Activated CD4-positive, CD25-positive, alpha-beta regulatory T cell (primary cell): ENCODE measurements at places on chromosomes 13 and 19.

DNA sequence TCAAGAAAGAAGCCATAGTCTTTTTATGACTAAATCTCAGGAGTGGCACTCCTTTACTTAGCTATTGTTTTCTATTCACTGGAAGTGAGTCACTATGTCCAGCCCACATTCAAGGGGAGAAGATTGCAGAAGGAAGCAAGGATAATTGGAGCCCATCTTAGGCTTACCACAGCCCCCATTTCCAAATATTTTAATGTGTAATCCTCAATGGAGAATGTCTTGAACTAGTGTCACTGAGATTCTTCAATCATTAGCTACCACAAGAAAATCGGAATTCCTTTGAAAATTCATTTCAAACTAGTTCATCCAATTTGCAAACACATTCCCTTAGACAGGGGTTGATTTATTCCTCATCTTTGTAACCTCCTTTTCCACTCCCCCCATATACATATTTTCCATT lies 84.7 kb downstream of the DLEU7 start:
- DNase-seq = no peak

GRCh38 chr13:41520660-41521630 lies 63.6 kb downstream of the RGCC start:
- DNase-seq = no peak

DNA sequence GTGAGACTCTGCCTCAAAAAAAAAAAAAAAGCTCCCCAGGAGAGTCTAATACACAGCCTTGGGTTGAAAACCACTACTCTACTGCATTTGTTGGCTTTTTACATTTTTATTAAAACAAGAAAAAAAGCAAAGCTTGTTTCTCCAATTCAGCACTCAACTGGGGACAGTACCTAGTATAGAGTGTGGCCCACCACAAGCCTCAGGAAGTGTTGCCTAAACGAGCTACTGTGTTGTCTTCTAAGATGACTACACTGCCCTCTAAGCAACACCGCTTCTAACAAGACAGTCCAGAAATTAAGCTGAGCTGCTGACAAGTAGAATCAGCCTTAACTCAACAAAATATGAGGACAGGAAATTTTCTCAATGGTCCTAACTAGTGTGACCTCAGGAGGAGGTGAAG lies 522.2 kb downstream of the FGF9 start:
- no peak for DNase-seq

DNA sequence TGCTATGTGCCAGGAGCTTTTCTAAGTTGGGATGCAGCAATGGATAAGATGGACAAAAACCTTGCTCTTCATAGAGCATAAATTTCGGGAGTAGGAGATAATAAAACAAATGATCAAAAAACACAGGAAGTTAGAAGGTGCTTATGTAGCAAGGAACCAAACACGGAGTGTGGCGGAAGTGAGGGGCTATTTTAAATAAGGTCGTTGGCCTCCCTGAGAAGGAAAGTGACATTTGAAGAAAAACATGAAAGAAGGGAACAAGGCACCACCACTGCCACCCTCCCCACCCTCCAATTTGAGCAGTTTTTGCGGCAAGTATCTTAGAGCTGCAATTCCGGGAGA lies 3.2 kb upstream of the GSX1 start:
- DNase-seq = no peak

- no peak for DNase-seq
These were observed 30.7 kb downstream of the F2RL3 start for GRCh38 chr19:16919496-16919895.

- DNase-seq = no peak
These were observed 82.4 kb downstream of the GGACT start for GRCh38 chr13:100506154-100506553.

DNA sequence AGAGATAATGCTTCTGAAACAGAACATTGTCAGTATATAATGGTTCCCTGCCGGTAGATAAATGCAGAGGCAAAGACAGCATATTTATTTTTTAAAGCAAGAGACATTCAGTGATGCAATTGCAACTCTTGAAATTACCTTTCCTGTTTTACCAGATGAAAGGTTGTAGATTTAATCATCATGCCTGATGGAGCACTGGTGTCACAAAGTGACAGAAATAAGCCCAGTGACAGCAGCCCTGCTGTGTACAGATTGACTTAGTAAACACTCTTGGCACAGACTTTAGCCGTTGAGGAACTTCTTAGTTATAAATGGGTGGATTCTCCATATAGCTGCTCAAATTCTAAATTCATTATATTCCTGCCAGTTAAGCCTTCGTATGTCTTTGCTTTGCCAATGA lies 172.5 kb downstream of the ITGBL1 start:
- no peak for DNase-seq

DNA sequence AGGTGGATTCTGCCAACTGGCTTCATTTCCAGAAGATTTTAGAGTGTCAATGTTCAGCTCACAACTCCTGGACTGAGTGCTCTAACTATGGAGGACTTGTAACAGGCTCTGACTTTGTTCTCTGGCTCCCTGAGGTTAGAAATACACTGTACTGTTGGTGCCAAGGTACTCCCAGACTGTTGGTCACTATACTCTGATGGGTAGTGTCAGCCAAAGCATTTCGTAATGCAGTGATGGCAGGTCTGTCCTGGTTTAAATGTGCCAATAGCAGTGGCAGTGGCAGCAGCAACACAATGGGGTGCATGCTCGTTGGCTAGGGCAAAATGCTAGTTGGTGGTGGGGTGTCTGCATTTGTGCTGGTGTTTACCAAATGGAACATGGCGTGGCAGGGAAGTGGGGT lies 472.2 kb downstream of the TDRD3 start:
- no peak for DNase-seq

DNA sequence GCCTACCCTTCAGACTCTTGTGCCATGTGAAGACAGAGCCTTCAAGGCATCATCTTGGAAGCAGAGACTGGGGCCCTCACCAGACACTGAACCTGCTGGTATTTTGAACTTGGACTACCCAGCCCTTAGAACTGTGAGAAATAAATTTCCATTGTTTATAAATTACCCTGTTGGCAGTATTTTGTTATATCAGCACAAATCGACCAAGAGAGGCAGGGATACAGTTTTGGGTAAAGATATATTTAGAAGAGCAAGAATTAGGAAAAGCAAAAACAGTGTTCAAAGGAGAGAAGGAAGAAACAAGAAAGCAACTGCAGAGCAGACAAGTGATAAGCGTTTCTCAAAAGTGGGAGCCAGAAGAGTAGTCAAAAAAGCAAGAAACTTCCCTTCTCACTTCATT lies 600.8 kb downstream of the DCT start:
- no peak for DNase-seq

DNA sequence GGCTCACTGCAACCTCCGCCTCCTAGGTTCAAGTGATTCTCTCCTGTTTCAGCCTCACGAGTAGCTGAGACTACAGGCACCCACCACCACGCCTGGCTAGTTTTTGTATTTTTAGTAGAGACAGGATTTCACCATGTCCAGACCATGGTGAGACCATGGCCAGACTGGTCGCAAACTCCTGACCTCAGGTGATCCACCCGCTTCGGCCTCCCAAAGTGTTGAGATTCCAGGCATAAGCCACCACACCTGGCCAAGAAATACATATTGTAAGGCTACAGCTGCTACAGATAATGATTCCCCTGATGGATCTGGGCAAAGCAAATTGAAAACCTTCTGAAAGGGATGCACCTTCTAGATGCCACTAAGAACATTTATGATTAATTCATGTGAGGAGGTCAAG lies 17.8 kb downstream of the PLPP2 start:
- no peak for DNase-seq

GRCh38 chr13:25214491-25215252 lies 42.6 kb upstream of the AMER2 start:
- no peak for DNase-seq

DNA sequence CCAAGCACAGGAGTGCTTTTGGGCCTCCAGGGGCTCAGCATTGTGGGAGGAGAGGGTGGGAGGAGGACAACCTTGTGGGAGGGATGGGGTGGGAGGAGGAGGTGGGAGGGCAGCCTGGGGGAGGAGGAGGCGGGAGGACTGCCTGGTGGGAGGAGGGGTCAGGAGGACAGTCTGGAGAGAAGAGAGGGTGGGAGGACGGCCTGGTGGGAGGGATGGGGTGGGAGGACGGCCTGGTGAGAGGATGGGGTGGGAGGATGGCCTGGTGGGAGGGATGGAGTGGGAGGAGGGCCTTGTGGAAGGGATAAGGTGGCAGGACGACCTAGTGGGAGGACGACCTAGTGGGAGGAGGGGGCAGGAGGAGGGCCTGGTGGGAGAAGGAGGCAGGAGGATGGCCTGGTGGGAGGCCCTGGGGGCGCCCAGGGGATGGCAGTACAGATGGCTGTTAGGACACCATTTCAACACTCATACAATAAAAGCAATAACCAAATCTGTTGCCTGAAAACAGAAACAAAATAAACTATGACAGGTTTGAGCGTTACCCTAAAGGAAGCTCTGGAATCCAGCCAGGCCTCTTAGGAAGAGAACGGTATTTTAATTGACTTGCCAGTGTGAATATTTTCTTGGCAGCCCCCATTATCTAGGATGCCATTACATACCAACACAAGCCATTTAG lies 63.7 kb downstream of the CRYL1 start:
- DNase-seq = no peak

DNA sequence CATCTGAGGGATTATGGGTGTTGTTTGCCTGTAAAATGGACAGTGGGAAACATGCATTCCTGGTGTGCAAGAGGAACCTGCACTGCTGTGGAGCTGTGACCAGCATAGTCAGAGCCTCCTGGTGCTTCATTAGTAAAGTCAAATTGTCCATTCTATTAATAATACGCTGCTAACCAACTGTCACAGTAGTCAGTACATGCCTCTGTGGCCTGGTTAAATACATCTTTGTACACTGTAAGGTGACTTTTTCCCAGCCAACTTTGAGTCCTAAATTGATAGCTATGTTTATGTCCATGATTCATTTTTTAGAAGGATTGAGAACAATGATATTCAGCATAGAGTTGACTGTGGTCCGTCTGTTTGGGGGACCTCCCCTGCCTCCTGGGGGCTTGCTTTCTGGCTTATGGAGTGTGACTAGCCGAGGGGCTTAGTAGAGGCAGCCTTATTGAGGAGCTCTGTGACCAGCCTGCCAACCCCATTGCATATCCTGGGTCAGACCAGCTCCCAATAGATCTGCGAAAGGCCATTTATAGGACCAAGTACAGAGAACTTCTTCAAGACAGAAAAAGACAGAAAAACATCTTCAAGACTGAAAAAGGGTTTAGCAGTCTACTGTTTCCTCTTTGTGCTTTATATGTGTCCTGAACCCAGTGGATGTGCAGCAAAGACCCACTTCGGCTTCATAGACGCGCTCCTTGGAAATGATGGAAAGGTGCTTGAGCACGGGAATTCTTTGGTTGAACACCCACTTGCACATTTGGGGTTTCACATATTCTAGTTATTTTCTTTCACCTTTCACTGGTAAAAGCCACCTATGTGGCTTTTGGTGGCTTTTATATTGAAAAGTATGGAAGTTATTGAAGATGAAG lies 4.3 kb downstream of the GPR183 start:
- no peak for DNase-seq

DNA sequence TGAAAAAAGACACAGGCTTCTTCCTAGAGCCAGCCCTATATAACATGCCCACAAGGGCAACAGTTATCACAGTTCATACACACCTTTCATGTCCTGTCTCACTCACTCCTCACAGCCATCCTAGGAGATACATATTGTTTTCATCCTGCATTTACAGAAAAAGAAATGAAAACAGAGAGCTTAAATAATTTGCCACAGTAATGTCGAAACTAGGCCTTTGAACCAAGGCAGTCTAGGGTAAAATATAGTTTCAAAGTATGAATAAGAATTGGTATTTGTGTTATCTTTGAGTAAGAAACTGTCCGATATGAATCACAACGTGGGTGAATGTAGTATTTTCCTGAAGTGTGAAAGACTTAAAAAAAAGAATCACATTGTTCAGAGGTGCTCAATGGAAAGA lies 26.8 kb downstream of the CLDN10 start:
- DNase-seq = no peak

DNA sequence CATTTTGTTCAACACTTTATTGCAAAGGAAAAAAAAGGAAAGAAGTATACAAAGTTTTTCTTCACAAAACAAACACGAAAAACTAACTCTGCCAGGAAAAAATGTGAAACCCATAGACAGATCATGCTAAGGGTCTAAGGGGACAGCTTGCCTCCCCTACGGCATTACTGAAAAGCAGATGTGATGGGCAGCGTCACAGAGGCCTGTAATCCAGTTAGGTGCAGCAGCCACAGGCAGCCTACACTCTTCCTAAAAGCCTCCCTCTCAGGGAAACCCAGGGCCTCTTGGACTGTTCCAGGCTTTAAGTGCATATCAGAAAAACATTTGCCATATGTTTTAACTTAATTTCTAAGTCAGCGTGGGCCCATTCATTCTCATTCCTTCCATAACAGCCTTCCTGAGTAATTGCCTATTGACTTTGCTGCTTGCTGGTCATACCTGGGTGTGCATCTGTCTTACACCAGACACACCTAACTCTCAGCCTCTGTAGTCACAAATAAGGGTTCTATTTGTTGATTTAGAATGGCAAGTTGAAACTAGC lies 135.7 kb upstream of the SERP2 start:
- DNase-seq = no peak
